ENCODE measurements at places on chromosomes 2 and 18. TPM values are rescaled to one million over a fixed set of nuclear protein-coding genes. Genes with fewer than 3 reads are reported as not detected.

Gene TCF4
- total RNA-seq: 10.3 TPM

Gene COLEC11
- total RNA-seq: not detected

Gene KCNE4
- not detected for total RNA-seq

Gene SCYGR4
- total RNA-seq: not detected

DNA sequence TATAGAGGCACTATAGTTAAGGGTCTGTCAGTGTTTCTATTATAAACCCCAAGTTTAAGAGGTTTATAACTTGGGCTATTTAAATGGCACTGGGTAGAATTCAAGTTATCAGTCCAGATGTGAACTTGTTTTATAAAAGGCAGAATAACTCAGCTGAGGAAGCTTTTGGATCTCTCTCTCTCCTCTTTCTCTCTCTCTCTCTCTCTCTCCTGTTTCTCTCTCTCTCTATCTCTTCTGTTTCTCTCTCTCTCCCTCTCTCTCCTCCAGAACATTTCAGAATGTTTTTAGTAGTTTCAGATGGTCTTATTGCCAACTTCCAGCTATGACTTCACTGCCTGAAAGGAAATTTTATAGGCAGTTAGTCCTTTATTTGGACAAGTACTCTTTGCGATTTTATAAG, 6.4 kb upstream of the BCL11A start:
- H3K27ac ChIP-seq: no peak overlapping the region
- no peak overlapping the region for H3K4me3 ChIP-seq

- no peaks in the 10 kb centered on the region for H3K4me1 ChIP-seq
- peaks cover 9% of the 10 kb centered on the region for H3K27me3 ChIP-seq
- no peak overlapping the region for H3K27ac ChIP-seq
Observed at GRCh38 chr2:240288087-240288521, 147.4 kb upstream of the GPC1 start.
